ENCODE measurements at places on chromosomes 7 and 10. TPM values are rescaled to one million over a fixed set of nuclear protein-coding genes. Genes with fewer than 3 reads are reported as not detected.

Gene TCERG1L
- not detected for polyA plus RNA-seq

Gene PRKCQ
- 0.04 TPM for polyA plus RNA-seq

Gene HOXA10
- polyA plus RNA-seq: not detected

Gene BICC1
- 3.8 TPM for polyA plus RNA-seq

Gene CYREN
- 20.1 TPM for polyA plus RNA-seq

Gene PCDH15
- 0.22 TPM for polyA plus RNA-seq

Gene ABCC2
- polyA plus RNA-seq: 1.0 TPM

Gene STEAP4
- polyA plus RNA-seq: 13.1 TPM

Gene GSTO2
- polyA plus RNA-seq: 0.51 TPM

Gene DOCK4
- polyA plus RNA-seq: 9.7 TPM

Gene TDRD1
- polyA plus RNA-seq: 0.03 TPM

Gene GOLGA7B
- polyA plus RNA-seq: 0.09 TPM

Gene ENTPD7
- polyA plus RNA-seq: 0.22 TPM

Gene CNTNAP2
- 0.09 TPM for polyA plus RNA-seq

Gene SPDYE6
- 0.29 TPM for polyA plus RNA-seq

Gene CTBP2
- 14.7 TPM for polyA plus RNA-seq

Gene FGL2
- polyA plus RNA-seq: 4.5 TPM

Gene ZNF777
- polyA plus RNA-seq: 6.7 TPM

Gene H2AZ2
- 109 TPM for polyA plus RNA-seq

Gene CALD1
- 119 TPM for polyA plus RNA-seq

Gene HOXA9
- not detected for polyA plus RNA-seq

Gene HOXA7
- polyA plus RNA-seq: 0.04 TPM

Gene WNT8B
- polyA plus RNA-seq: not detected

Gene C10orf105
- polyA plus RNA-seq: 0.03 TPM

Gene HMX2
- polyA plus RNA-seq: not detected

Gene ANAPC16
- 149 TPM for polyA plus RNA-seq

Gene NRAP
- polyA plus RNA-seq: 168 TPM

Measured in heart right ventricle (tissue), 16 donors.